ENCODE measurements at places on chromosomes 1 and 21. TPM values are rescaled to one million over a fixed set of nuclear protein-coding genes. Genes with fewer than 3 reads are reported as not detected.

DNA sequence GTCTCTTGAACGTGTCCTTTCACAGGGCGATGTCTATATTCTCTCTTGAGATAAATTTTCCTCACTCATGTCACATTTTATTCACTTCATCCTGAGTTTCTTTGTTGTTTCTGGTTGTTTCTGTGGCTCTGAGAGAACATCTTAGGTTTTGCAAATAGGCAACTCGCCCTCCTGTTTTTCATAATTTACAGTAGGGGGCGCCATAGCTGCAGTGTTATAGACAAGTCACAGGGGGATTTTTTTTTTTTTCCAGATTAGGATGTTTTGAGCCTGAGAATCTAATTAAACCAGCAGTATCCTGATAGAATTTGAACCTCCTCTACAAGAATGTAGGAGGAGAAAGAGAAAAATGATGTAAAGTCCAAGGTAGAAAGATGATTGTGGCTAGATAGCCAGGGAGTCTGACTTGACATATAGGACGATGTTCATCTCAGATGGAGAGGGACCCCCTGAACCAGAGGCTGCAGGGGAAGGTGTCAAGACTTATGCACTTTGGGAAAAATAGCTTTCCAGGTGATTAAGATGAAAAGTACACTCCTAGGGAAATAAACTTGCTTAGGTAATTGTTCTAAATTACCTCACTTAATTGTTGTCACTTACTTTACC is 76.3 kb downstream of the ZP4 start:
- no peaks in the 10 kb centered on the region for H3K4me1 ChIP-seq
- no peaks in the 10 kb centered on the region for H3K27me3 ChIP-seq
- H3K27ac ChIP-seq = no peak overlapping the region

The CELA3B gene
- total RNA-seq = not detected

DNA sequence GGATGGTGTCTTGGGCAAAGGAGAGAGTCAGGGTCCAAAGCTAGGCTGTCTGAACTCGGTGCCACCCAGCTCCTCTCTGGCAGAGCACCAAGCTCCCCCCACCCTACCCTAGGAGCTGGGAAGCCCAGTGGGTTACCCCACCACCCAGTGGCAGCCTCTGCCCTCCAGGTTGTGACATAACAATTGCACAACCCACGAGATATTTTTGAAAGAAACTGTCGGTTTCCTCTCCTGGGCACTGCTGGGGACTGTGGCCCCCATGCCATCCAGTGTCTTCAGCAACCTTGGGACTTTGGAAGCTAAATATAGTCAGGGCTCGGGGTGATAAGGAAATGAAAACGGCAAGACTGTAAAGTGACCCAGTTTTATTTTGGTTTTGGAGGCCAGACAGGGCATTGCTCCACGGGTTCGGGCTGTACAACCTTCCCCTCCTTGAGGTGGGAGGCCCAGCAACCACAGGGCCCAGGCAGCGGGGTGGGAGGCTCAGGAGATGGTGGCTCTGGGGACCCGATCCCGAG is 1.4 kb downstream of the CITED4 start:
- H3K27ac ChIP-seq = no peak overlapping the region
- H3K4me3 ChIP-seq = peak overlapping the region; percentile 65
- no peaks in the 10 kb centered on the region for H3K4me1 ChIP-seq
- no peak for DNase-seq
- no peaks in the 10 kb centered on the region for H3K27me3 ChIP-seq

The DIO1 gene
- total RNA-seq = not detected

GRCh38 chr1:19946971-19947370 is 23.6 kb upstream of the PLA2G2E start:
- no peak overlapping the region for H3K27ac ChIP-seq
- H3K4me1 ChIP-seq = no peaks in the 10 kb centered on the region
- DNase-seq = no peak
- H3K36me3 ChIP-seq = no peaks in the 10 kb centered on the region

The CLCA4 gene
- not detected for total RNA-seq

The ARHGEF19 gene
- 5.7 TPM for total RNA-seq

The CXADR gene
- 30.6 TPM for total RNA-seq

DNA sequence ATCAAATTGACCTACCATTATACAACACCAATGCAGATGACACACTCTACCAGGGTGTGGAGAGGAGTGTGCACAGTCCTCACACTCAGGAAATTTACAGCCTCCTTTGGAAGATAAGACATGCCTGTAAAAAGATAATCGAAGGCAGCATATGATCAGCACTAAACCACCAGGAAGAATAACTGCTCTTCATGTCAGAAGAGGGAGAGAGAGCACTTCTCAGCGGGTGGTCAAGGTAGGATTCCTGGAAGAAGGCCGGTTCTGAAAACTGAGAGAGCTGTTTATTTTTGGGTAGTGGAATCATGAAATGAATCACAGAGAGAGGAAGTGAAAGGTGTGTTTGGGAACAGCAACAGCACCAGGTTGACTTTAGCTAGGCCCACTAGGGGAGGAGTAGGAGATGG is 14.0 kb upstream of the ZNF697 start:
- no peak overlapping the region for H3K4me3 ChIP-seq
- no peaks in the 10 kb centered on the region for H3K4me1 ChIP-seq
- H3K27ac ChIP-seq = no peak overlapping the region
- H3K27me3 ChIP-seq = peaks cover 13% of the 10 kb centered on the region

- DNase-seq = no peak
- no peak overlapping the region for H3K4me3 ChIP-seq
- H3K4me1 ChIP-seq = no peaks in the 10 kb centered on the region
- no peaks in the 10 kb centered on the region for H3K36me3 ChIP-seq
These were observed 12.7 kb upstream of the TSNAX start for GRCh38 chr1:231515748-231516147.

DNA sequence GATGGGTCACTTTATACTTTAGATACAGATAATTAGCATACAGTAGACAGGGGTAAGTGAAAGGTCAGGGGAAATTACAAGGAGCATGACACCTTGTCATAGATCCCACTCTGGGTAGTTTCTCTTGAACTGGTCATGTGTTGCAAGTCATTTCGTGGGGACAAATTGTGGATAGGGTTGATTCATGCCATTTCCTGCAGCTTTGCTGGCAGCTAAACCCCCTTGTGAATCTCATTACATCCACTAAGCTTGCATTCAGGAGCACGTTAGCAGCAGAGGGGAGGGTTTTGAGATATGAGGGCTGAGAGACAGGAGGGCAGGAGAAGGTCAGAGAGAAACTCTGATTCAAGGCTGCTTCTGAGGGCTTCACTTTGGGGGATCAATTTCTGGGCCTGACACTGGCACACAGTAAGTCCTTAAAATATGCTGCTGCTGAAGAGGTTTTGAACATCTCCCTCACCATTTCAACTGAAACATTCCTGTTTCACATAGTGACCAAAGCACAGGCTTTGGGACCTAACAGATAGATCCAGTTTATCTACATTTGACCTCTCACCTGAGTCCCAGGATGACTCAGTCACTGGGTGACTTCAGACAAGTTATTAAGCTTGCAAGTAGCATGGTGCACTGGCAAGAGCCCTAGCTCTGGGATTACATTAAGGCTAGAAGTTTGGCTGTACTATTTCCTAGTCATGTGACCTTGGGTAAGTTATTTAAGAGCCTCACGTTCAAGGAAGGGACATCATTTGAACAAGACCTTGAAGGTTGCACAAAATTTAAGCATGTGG is 206.0 kb upstream of the USP24 start:
- peak overlapping the region; percentile 28 for H3K27ac ChIP-seq
- peak; percentile 31 for DNase-seq
- H3K27me3 ChIP-seq = no peaks in the 10 kb centered on the region
- H3K4me1 ChIP-seq = peaks cover 8% of the 10 kb centered on the region
- H3K4me3 ChIP-seq = no peak overlapping the region

GRCh38 chr1:159958719-159959380 is 4.8 kb upstream of the SLAMF9 start:
- H3K36me3 ChIP-seq = no peaks in the 10 kb centered on the region
- H3K27ac ChIP-seq = no peak overlapping the region
- peaks cover 2% of the 10 kb centered on the region for H3K4me1 ChIP-seq
- H3K27me3 ChIP-seq = peaks cover 3% of the 10 kb centered on the region
- DNase-seq = no peak

GRCh38 chr1:46242918-46243317 is 4.6 kb upstream of the RAD54L start:
- H3K27me3 ChIP-seq = no peaks in the 10 kb centered on the region
- H3K36me3 ChIP-seq = no peaks in the 10 kb centered on the region
- DNase-seq = no peak
- peaks cover 9% of the 10 kb centered on the region for H3K4me1 ChIP-seq

GRCh38 chr1:9873385-9873784 is 36.7 kb downstream of the CTNNBIP1 start:
- peaks cover 16% of the 10 kb centered on the region for H3K4me1 ChIP-seq
- H3K4me3 ChIP-seq = no peak overlapping the region
- no peak overlapping the region for H3K27ac ChIP-seq
- H3K36me3 ChIP-seq = peaks cover 2% of the 10 kb centered on the region
- no peak for DNase-seq
- no peaks in the 10 kb centered on the region for H3K27me3 ChIP-seq

DNA sequence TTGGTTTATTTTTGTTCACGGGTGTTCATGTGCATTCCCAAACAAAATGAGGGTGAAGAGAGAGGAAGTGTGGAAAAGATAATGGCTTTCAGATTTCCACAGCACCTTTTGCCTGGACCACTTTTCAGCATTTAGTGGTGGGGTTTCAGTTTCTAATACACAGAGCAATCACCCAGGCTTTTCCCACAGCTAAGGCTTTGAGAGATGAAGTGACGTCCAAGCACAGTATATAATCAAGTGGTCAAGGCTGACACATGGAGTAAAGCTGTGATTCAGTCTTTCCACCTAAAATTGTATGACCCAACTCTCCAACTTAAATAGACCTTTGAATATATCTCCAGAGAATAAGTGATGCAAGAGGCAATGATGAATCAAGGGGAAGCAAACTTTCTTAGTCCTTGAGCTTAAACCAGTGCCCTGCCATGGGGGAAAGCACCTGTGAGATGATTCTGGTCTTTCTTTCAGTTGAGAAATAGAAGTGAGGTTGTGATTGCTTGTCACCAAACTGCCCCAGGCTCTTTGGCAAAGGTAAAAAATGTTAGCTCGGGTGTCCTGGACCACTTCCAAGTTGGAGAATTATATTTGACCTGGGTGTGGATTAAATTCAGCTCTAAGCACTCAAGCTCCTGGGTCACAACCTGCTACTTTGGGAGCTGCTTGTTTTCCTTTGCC is 2.4 kb upstream of the PIK3R3 start:
- H3K27ac ChIP-seq = no peak overlapping the region
- no peaks in the 10 kb centered on the region for H3K36me3 ChIP-seq
- no peaks in the 10 kb centered on the region for H3K27me3 ChIP-seq
- H3K4me3 ChIP-seq = no peak overlapping the region
- H3K4me1 ChIP-seq = peaks cover 20% of the 10 kb centered on the region
- DNase-seq = peak; percentile 79

DNA sequence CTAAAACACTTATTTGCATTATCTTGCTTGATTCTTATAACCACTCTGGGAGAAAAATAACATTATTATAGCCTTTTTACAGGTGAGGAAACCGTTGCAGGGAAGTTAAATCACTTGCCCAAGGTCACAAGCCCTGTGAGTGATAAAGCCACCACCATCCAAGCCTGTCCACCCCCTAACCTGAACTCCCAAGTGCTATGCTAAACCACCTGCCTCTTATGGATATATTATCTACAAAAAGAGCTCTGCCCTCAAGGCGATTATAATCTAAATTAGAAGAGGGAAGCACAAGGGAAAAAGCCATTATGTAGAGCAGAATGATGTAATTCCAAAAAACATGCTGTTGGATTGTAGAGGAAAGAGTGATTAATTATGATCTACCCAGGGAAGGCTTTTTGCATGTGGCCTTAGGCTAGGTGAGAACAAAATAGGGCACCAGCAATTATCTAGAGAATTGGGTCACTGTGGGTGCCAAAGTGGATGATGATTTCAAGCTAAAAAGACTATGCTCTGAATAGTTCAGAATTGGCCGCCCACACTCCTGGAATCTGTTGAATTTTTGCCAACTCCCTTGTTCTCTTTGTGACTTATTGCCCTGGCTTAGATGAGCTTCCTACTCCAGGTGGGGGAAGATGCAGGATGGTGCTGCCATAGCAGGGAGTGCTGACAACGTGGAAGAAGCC is 205.3 kb downstream of the FGGY start:
- H3K4me1 ChIP-seq = peaks cover 11% of the 10 kb centered on the region
- DNase-seq = peak; percentile 58

DNA sequence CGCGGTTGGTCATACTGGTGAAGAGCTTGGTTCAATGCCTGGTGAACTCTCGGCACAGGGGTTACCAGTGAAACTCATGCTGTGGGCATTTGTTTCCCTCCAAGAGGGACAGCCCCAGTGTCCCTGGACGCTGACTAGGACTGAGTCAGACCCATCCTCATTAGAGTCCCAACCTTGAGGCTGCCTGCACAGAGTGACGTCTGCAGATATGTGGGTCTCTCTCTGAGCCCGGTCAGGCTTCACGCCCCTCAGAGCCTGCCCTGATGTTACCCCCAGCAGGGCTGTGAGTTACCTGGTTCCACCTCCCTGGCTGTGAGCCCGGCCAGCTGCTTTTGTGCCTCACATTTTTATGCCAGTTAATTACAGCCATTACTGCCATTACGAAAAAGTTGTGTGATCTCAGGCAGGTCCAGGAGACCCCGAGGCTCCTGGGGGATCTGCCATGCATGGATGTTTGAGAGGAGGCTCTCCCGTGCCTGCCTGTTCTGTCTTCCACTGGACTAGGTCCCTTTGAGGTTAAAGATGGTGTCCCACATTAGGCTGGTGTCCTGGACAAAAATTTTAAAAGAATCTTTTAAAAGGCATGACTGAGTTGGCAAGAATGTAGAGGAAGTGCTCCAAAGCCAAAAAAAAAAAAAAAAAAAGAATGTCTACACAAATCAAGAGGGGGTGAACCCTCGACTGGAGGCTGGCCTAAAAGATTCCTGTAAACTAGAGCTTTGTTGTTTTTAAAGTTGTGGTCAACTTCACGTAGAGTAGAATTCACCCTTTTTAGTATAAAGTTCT is 36.6 kb upstream of the PADI1 start:
- H3K4me1 ChIP-seq = peaks cover 29% of the 10 kb centered on the region
- peak overlapping the region; percentile 89 for H3K27ac ChIP-seq
- peak overlapping the region; percentile 30 for H3K4me3 ChIP-seq
- H3K27me3 ChIP-seq = no peaks in the 10 kb centered on the region

GRCh38 chr1:193104502-193104906 is 710 bp downstream of the GLRX2 start:
- H3K27ac ChIP-seq = peak overlapping the region; percentile 90
- DNase-seq = peak; percentile 47

DNA sequence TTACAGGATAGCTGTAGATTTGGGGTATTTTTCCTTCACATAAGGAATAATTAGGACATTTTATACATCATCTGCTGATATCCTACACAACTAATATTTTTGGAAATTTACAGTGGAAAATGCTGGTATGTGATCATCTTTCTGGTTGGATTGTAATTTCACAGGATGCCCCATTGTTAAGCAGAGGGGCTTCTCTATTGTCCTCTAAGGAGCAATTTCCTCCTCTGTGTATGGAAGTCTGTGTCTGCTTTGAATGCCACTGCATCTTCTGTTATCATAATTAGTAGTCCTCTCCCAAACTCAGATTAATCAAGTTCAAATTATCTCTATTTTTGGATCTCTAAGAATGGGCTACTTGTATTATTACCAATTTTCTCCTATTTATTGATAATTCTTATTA is 988.1 kb upstream of the B3GALT2 start:
- no peak overlapping the region for H3K27ac ChIP-seq
- no peaks in the 10 kb centered on the region for H3K36me3 ChIP-seq
- H3K4me1 ChIP-seq = no peaks in the 10 kb centered on the region
- no peaks in the 10 kb centered on the region for H3K27me3 ChIP-seq

The LRRC41 gene
- total RNA-seq = 94.5 TPM

GRCh38 chr21:45341261-45341660 is 53.6 kb upstream of the POFUT2 start:
- peaks cover 7% of the 10 kb centered on the region for H3K4me1 ChIP-seq
- H3K36me3 ChIP-seq = no peaks in the 10 kb centered on the region
- H3K27me3 ChIP-seq = no peaks in the 10 kb centered on the region
- no peak for DNase-seq

Data from astrocyte (in vitro differentiated cells and primary cell).